KG1 (cell line): ENCODE measurements at places on chromosomes 1 and 21.

- DNase-seq = no peak
These were observed 164.7 kb upstream of the KCNJ15 start for GRCh38 chr21:38092051-38092450.

GRCh38 chr1:36469163-36469562, 5.0 kb upstream of the MRPS15 start:
- DNase-seq = no peak

DNA sequence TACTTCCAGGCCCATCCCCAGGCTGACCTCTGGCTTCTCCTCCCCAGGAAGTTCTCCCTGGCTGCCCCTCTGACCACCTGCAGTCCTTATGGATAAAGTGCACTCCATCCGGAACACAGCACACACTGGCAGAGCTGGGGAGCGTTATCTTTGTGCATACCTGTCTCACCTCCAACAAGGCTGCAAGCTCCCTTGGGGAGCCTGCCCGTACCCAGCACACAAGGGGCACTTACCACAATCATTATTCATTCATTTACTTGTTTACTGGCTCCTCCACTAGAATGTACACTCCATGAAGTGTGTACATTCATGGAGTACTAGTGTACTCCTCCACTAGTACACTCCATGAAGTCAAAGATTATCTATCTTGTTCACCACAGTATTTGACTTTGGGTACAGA, 30.3 kb downstream of the GLIS1 start:
- DNase-seq = no peak

- no peak for DNase-seq
These were observed 381.7 kb upstream of the VAMP3 start for GRCh38 chr1:7389201-7389905.

DNA sequence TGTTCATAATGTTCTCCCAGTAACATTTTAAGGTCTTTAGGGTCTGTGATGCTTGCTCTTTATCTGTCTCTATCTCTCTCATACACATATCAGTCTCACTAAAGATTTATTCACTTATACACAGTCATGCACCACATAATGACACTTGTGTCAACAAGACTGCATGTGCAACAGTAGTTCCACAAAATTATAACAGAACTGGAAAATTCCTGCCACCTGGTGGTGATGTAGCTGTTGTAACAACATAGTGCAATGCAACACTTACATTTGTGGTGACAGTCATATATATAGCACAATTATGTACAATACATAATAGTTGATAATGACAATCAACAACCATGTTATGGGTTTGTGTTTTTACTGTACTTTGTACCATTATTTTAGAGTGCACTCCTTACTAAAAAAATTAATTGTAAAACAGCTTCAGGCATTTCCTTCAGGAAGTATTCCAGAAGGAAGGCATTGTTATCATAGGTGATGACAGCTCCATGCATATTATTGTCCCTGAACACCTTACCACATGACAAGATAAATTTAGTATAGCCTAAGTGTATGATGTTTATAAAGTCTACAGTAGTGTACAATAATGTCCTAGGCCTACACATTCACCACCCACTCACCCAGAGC, 8.1 kb downstream of the TDRD5 start:
- DNase-seq = no peak

DNA sequence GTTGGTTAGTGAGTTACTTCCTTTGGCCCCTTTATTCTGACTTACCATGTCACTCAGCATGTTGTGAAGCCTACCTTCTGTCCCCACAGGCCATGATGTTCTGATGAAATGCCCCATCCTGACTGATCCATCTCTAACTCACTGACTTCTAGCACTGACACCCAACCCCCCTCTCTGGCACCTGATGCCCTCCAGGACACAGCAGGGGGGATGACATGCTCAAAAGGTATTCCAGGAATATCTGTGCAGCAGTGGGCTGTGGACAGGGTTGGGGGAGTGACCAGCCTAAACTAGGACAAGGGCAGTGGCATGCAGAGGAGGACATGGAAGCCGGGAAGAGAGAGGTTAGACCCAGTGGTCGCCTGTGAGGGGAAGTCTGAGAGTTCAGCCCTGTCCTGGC, 25.5 kb downstream of the SYT2 start:
- DNase-seq = no peak

DNA sequence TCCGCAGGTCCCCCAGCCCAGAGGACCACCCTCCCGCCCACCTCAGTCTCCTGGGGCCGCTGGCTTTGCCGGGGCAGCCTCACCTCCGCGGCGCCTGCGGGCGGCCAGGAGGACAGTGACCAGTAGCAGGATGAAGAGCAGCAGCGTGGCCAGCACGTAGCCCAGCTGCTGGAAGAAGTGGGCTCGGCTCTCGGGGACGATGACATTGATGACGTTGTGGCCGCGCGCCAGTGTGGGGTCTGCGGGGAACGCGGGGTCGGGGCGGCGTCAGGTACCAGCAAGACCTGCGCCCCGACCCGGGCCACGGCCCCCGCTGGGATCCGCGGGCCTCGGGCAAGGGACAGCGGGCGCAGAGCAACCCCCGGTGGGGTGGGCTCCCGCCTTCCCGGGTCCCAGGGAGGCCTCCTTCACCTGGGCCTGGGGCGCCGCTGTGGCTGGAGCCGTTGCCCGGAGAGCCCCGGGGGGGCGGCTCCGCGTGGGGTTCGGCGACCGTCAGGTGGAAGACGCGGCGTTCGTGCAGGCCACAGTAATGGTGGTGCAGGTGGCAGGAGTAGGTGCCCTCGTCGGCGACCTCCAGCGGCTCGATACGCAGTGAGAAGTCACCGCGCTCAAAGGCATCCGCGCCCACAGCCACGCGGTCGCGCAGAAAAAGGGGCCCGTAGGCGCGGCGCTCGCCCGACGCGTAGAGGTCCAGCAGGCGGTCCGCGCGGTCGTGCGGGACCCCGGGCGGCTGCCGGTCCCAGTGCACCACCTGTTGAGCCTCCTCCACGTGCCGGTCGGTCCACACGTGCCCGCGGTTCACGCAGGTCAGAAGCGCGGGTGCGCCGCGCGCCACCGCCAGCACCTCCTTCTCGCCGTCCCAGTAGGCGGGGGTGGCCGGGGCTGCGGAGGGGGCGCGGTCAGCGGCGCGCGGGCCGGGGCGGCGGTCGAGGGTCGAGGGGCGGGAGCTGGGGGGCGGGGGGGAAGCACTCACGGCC, 3.8 kb downstream of the MXRA8 start:
- DNase-seq = no peak

GRCh38 chr1:161192476-161193465, 6.1 kb downstream of the ADAMTS4 start:
- DNase-seq = peak; percentile 54

- DNase-seq = no peak
These were observed 6.5 kb upstream of the SEMA4A start for GRCh38 chr1:156146769-156147405.

DNA sequence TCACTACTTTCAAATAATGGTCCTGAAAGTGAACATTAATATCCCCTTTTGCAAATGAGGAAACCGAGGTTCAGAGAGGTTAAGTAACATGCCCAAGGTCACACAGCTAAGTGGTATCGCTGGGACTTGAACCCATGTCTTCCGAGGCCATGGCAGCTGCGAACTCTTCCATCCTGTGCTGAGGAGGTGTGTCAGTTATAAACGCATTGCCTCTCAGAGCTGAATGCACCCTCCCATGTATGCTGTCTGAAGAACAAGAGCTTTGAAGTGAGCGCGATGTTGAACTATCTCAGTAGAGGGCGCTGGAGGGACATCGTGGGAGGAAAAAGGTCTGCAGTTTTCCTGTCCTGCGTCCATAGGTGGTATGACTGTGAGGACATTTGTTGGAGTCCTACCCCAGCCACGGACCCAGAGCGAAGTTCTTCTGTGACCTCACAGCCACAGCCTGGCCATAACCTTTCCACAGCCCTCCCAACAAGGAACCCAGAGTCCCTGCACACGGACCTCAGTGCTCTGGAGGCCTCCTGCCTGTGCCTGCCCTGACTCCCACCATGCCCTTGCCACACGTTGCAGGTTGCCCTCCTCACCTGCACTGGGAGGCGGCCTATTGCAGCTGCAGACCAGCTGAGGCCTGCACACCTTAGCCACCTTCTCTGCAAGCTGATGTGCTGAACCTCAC, 7.5 kb downstream of the MYOC start:
- DNase-seq = peak; percentile 55

GRCh38 chr1:77926561-77927357, 38.3 kb downstream of the NEXN start:
- DNase-seq = no peak

DNA sequence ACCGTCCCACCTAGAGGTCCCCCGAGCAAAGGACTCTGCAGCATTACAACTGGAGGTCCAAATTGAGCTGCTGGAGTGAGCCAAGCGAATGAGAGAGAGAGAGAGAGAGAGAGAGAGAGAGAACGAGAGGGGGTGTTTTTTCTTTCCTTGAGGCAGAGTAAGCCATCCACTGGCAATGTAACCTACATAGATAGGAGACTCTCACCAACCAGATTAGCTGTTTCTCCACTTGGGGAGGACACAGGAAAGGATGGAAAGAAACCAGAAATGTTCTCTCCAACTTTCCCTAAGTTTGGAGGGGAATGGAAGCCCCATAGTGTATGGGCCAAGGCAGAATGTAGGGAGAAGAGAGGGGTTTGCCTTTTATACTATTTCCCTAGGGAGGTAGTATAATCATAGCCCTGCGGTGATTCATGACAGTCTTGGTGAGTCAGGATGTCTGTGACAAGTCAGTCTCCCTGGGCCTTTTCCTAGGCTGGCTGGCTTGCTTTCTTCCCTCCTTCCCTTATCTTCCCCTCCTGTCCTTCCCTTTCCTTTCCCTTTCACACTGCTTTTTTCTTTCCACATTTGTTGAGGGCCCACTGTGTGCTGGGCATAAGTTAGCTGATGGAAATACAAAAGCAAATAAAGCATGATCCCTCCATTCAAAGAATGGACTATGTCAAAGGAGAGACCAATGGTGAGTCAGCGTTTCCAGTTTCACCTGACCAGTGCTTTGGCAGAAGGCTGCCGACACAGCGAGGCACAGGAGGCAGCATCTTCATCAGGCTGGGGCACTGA, 7.1 kb downstream of the FNDC7 start:
- DNase-seq = no peak
